ENCODE measurements at places on chromosomes 3 and 15.

DNA sequence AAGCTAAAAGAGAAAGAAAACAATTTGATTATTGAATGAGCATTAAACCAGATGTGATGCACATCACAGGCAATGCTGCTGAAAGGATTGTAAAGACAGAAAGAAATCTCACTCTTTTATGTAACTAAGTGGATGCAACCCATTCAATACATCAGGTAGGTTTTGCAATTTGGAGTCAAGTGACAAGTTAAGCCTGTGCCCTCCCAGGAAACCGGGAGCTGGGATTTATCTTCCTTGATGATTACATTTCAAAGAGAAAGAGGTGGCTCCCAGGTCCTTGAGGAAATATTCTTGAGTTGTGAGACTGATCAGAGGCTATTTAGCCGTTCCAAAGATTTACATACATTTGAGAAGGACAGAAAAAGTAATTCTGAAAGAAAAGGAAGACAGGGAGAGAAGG is 219.0 kb upstream of the PROK2 start:
- DNase-seq = no peak

GRCh38 chr3:57164217-57164656 is 916 bp downstream of the IL17RD start:
- peak; percentile 4 for DNase-seq

GRCh38 chr15:39232512-39232911 is 348.4 kb upstream of the THBS1 start:
- DNase-seq = no peak

DNA sequence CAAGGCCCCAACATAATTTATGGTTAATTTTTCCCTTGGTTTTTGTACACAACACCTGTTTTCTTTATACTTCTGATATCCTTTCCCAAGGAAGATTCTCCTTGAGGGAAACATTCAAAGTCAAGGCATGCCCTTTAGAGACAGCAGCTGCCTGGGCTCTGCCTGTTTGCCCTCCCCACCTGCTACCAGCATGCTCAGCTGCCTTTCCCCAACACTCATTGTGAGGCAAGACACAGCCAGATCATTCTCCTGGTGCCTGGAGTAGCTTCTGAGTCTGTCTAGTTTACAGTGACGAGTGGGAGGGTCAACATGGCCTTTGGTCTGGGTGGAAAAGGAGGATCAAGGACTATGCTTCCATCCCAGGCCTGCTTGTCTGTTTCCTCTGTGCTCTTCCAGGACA is 132.5 kb downstream of the EPHB1 start:
- no peak for DNase-seq

GRCh38 chr3:105499961-105500360 is 133.3 kb downstream of the ALCAM start:
- DNase-seq = no peak

- no peak for DNase-seq
These were observed 2.4 kb downstream of the PFKFB4 start for GRCh38 chr3:48553886-48554845.

DNA sequence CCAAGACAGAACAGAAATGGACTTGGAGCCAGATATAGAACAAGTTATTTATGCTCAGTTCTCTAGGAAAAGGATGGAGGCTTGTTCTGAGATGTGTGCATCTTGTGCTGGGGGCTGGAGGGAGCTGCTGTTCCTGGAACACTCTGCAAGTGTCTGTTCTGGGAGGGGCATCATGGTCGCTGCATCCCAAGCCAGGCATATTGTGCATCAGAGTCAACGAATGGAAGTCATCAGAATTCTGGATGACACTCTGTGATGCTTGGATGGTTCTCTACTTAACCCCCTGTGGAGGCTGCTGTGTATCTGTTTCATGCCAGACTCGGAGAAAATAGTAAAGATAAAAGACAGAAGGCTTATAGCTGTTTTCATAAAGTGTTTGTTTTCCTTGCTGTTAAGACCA is 34.7 kb downstream of the RPL22L1 start:
- no peak for DNase-seq

GRCh38 chr15:81301385-81301784 is 22.6 kb downstream of the STARD5 start:
- DNase-seq = no peak

GRCh38 chr3:40642812-40643211 is 118.1 kb downstream of the ZNF621 start:
- DNase-seq = no peak

DNA sequence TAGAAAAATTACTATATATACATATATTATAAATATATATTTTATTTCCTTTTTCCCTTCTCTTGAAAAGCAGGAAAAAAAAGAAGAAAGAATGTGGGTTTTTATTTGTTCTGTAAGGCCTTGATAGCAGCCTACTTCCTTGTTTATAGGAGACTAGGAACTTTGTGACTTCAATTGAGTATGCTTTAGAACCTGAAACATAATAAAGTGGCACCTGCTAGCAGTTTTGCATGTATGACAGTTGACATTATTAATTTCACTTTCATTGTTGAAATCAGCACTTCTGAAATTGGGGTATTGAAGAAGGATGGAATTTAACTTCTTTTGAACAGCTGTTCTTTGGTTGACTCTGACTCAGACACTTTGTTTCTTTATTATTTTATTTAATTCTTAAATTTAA is 56.9 kb downstream of the GLCE start:
- no peak for DNase-seq

DNA sequence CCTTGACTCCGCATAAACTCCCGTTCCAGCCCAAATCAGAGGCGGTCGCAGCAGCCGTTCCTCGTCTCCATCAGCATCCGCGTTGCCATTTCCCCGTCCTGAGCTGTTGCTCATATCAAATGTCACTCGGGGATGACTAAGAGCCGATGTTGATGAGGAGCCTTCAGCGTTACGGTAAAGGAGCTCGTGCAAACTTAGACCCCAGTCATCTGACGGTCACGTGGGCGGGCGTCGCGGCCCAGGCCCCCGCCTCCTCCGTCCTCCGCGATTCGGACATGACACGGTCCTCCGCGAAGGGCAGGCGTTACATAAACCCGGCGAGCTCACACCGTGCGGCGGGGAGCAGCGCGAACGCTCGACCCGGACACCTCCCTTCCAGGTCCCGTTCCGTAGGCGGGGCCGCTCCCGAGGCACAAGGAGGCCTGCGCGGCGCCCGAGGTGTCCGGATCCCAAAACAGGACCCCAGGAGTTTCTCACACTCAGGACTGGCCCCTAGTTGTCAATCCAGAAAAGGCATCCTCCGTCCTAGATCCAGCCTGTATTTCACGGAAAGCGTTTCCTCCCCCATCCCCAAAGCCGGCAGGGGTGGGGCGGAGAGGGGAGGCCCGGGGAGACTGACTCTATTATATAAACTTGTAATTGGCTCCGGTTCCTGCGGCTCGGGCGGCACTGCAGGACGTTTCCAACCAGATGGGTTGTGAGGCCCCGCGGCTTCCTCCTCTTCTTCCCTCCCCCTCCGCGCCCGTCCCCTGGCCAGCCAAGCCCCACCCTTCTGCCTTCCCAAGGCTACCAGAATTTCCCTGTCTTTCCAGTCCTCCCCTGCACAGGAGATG is 100.0 kb upstream of the IGF1R start:
- peak; percentile 13 for DNase-seq
